ENCODE measurements at places on chromosomes 4 and X. TPM values are rescaled to one million over a fixed set of nuclear protein-coding genes. Genes with fewer than 3 reads are reported as not detected.

GRCh38 chr4:62871078-62871477, 1538.2 kb downstream of the TECRL start:
- DNase-seq, result no peak

Gene MEPE
- total RNA-seq, result 0.82 TPM

GRCh38 chr4:28073860-28074555, 1213.4 kb downstream of the STIM2 start:
- DNase-seq, result peak; percentile 69

GRCh38 chrX:153861733-153862310, 24.2 kb downstream of the L1CAM start:
- no peak for DNase-seq

DNA sequence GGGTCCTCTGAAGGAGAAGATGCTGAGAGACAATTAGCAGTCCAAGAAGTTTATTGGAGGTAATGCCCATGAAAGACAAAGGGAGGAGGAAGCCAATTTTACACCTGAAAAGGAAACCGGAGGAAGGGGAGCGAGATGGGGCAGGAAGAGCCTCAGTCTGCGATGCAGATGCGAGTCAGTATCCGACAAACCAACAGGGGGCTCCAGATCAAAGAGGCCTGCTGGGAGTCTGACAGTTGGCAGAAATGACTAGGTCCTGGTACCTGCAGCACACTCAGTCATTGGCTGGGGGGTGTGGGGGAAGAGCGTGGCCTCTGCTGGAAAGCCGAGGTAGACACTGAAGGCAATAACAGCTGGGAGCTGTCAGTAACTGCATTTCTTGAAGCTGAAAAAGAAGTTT, 231.1 kb upstream of the CENPE start:
- DNase-seq, result peak; percentile 80
